RPMI7951 (cell line): ENCODE measurements at places on chromosomes 11 and 22. TPM values are rescaled to one million over a fixed set of nuclear protein-coding genes. Genes with fewer than 3 reads are reported as not detected.

Gene ISX
- not detected in 2 replicates for total RNA-seq

Gene GAB4
- total RNA-seq: not detected in 2 replicates

Gene KLHDC7B
- total RNA-seq: not detected in 2 replicates

Gene KCNQ1OT1
- 0.29 and 0.36 TPM in 2 replicates for total RNA-seq

Gene RAG1
- 0.48 and 0.68 TPM in 2 replicates for total RNA-seq

Gene RIN1
- 28.0 and 38.8 TPM in 2 replicates for total RNA-seq

Gene DAGLA
- 0.78 and 0.96 TPM in 2 replicates for total RNA-seq

Gene C11orf86
- not detected in 2 replicates for total RNA-seq

Gene ACTN3
- under 0.01 TPM in 1 of 2 replicates, not detected in the other for total RNA-seq

Gene FAT3
- total RNA-seq: 0.88 and 1.3 TPM in 2 replicates

Gene UBASH3B
- total RNA-seq: 14.3 and 16.0 TPM in 2 replicates

Gene MISFA
- total RNA-seq: 0.60 TPM in 1 of 2 replicates, not detected in the other

Gene ZNF70
- 1.8 and 2.9 TPM in 2 replicates for total RNA-seq

Gene DUSP8
- 0.10 and 0.24 TPM in 2 replicates for total RNA-seq

Gene SOX10
- total RNA-seq: 3.0 and 3.2 TPM in 2 replicates

Gene MPEG1
- total RNA-seq: not detected in 2 replicates

Gene OR52B6
- total RNA-seq: not detected in 2 replicates

Gene KCNJ4
- under 0.01 TPM in 1 of 2 replicates, not detected in the other for total RNA-seq

Gene RAB30
- 15.9 and 16.0 TPM in 2 replicates for total RNA-seq

Gene SAA4
- total RNA-seq: not detected in 2 replicates

Gene MAPK8IP2
- under 0.01 and 0.39 TPM in 2 replicates for total RNA-seq

Gene GRIK4
- not detected in 2 replicates for total RNA-seq

Gene GUCD1
- total RNA-seq: 60.7 and 69.4 TPM in 2 replicates
